AG09309 (cell line): ENCODE measurements at places on chromosomes 16 and 17.
A peak's percentile ranks its signal among the peaks of the same experiment; 100 is the strongest.

GRCh38 chr16:85659805-85660511 is 28.8 kb downstream of the GINS2 start:
- no peak for DNase-seq

- peak; percentile 78 for DNase-seq
These were observed at the start of gene GOSR1 for GRCh38 chr17:30477083-30477773. GOSR1 (plus strand) TSS chr17:30477408; CDS start chr17:30477434, 26 bp downstream.

DNA sequence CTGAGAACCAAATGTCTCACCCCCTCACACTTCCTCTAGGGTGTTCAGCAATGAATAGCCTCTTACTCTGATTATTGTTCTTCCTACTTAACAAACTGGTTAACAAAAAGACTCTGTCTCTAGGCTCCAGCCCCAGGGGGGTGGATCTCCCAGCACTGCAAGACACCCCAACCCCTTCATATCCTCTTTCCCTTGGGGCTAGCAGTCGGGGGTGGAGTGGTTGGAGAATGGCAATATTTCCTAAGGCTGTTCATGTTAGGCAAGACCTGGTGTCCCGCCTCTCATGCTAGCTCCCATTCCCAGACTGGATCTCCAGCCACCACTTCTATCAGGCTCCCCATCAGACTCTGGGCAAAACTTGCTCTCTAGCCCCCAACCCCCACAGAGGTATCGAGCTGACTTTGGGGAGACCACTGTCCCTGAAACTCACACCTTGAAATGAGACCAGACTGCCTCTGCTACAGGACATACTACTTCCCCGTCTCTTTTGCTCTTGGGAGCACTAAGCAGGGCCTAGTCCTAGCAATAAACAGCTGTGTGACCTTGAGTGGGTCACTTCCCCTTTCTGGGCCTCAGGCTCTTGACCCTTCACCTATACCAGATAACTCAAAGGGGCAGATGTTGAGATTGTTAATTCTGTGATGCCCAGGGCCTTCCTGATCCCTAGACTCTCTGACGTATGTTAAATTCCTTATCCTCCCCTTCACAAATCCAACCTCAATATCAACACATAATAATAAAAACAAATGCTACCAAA is 2.4 kb downstream of the SLC25A35 start:
- DNase-seq = no peak

DNA sequence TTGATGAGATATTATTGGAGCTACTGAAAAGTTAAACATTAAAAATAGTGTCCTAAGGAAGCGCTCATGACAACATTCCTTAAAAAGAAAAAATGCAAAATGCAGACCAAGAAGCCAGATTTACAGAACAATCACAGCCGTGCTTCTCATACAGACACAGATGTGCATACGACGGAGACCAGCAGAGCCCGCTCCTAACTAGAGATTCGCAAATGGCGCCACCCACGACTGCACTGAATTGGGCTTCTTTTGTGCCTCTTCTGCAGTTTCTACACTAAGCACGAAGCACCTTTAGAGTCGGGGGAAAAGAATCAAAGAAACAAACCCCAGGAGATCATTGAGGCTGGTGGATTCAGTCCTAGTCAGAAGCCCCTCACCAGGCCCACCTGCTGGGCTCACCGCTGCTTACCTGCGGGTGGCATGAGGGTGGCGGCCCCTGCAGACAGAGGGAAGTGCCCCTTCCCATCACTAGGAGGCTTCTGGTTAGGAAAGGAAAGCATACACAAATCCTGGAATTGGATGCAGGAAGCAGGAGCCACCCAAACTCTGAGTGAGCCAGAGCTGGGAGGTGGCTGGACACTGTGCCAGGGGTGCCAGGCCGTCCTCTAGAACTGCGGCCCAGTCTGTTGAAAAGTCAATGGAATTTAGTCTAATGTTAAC is 64.9 kb upstream of the CHMP6 start:
- DNase-seq = no peak

DNA sequence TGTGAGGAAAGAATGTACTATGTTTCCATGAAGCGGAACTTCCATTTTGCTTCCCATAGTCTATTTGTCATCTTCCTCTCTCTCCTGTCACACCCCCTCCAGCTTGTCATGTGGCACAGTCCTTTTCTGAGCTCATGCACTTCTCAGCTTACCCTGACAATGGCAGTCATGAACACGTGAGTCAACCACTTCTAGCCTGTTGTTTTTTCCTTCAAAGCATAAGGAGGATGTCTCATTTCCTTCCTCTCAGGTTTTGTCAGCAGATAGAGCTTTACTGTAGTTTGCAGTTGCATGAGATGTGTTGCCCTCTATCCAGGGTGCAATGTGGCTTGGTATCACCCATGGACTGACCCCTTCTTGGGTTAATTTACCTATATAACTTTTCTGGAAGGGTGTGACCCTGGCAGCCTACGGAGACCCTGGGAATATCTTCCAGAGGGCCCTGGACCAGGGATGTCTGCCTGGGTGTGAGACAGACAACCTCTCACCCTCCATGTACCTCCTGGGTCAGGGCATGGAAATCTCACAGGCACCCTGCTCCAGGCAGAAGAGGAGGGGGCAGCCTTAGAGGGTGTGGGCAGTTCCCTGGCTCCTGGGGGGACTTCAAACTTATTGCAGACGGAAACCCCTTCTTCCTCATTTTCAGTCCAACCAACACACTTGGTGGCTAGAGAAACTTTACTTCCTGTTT is 4.0 kb upstream of the ZNF267 start:
- peak; percentile 50 for DNase-seq

- peak; percentile 59 for DNase-seq
These were observed 21.7 kb downstream of the KRT23 start for GRCh38 chr17:40915721-40916256.

DNA sequence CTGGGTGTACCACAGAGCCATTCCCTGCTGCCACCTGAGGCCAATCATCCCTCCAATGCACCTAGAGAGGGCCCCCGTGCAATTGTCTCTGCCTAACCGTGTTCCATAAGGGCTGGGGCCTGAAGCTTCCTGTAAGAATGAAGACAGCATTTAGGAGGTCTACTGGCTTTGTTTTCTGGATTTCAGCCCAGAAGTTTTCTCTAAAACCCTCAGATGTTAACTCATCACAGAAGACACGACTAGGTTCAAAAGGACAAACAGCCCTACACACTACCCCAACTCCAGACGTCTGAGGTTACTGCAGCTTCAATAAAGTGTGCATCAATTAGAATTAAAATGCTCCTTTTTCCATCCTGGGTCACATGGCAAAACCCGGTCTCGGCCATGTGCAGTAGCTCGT is 10.8 kb upstream of the DRG2 start:
- no peak for DNase-seq

GRCh38 chr17:72751746-72752145 is 340.7 kb downstream of the SLC39A11 start:
- DNase-seq = no peak

DNA sequence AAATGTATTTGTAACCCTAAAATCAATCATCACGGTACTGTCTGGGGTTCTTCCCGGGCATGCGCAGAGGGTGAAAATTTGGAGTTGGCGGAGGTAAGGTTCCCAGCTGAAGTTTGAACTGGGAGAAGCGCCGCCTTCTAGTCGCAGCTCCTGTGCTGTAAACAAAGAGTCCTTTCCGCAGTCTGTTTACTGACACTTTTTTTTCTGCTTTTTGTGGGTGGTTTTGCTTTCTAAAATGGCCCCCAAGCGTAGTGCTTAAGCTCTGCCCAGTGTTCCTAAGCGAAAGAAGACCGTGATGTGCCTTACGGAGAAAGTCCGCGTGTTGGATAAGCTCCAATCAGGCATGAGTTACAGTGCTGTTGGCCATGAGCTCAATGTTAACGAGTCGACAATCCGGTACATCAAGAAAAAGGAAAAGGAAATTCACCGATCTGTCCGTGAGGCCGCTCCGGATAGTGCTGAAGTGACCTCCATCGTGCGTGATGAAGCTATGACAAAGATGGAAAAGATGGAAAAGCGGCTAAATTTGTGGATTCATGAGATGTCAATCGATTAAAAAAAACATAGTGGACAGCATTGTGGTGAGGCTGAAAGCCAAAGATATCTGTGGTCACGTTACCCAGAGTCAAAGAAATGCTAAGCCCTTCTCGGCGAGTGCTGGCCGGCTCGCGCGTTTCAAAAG is 570 bp upstream of the CFDP1 start:
- DNase-seq = peak; percentile 86

DNA sequence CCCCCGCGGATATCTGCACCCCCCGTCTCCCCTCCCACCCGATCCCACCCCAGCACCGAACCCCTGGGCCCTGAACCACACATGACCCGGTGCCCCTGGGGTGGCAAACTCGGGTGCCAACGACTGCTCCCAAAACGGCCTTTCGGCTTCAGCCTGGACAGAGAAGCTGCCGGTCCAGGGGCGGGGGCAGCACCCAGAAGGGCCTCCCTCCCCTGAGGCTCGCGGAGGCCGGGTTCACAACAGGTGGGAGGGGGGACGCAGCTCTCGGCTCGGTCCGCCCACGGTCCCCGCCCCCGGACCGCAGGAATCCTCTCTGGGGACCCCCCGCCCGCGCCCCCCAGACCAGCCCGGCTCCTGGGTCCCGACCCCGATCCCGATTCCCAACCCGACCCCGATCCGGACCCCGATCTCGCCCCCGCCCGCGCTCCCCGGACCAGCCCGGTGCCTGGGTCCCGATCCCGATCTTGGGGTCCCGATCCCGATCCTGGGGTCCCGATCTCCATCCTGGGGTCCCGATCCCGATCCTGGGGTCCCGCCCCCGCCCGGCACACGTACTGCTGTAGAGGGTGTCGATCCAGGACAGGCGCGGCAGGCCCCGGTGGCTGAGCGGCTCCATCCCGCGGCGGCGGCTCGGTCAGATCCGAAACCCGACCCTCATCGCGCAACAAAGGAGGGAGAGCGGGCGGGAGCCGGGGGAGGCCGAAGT is 516 bp downstream of the ABR start:
- DNase-seq = no peak

DNA sequence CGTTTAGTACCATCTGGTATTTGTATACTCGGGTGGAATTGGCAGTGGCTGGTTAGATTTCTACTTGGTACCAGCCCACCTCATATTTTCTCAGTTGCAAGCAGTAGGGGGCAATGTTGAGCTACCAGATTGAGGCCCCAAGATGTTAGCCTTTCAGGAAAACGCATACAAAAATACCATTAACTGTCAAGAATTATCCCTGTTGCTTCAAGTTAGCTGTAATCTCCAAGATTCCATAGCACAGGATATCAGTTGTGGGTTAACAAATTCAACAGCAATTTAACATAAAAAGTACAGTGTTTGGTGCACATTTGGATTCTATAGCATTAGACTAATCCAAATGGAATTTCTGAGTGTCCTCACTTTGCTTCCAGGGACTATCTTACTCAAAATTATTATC is 188.2 kb downstream of the FTO start:
- DNase-seq = peak; percentile 42

DNA sequence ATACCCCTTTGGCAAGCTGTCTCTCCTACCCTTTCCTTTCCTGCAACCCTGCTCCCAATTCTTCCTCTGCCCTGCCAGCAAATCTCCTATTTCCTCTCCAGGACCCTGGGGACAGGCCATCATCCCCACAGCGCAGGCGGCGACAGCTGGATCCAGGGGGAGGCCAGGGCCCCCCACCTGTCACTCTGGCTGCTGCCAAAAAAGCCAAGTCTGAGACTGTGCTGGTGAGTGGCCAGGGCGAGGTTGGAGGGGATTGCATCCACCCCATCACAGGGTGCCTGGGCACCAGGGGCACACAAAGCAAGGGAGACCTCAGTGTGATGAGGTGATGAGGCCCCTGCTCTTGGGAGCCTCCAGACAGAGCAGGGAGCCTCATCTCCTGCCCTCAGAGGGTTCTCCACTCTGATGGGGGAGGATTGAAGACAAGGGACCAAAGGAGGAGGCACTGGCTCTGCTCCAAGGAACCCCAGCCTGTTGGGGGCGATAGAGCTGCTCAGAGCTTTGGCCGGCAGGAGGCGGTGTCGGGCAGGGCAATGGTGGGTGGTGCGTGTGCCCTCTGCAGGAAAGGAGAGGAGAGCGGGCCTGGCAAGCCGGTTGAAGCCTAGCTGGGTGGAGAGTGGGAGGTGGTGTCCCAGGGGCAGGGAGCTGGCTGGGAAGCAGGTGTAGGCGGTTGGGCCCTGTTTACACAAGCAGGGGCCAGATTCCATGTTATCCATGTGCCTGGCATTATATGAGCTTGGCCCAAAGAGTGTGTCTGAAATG is 15.6 kb upstream of the PDK2 start:
- DNase-seq = no peak

GRCh38 chr17:72416054-72416675 is 295.3 kb downstream of the SOX9 start:
- no peak for DNase-seq

DNA sequence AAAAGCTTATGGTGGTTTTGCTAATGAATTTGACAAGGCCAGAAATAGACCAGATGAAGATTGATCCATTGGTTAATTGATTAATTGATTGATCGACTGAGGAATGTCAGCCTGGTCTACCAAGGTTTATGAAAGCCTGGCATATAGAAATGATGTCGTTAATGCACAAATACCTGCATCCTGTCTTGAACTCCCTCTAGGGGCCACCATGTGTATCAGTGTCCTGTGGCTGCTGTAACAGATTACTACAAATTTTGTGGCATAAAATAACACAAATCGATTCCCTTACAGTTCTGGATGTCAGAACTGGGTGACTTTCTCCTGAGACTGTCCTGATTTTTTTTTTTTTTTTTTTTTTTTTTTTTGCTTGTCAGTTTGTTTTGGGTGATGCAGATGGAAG is 553.2 kb downstream of the MAF start:
- no peak for DNase-seq

DNA sequence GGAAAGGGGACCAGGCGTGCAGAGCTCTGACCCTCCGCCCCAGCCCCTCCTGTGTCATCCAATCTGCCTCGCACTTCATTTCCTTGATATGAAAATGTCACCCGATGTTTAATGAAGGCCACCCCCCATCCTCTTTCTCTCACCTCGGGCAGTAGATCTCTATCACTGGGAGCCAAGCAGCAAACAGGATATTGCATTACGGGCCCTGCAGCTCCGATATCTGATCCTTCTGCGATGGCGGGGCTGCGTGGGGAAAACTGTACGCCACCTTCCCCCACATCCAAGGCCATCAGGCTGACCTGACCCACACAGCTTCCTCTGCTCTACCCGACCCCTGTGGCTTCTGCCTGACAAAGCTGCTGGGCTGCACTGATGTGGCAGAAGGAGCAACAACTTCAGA is 74.9 kb downstream of the DYNLRB2 start:
- no peak for DNase-seq

DNA sequence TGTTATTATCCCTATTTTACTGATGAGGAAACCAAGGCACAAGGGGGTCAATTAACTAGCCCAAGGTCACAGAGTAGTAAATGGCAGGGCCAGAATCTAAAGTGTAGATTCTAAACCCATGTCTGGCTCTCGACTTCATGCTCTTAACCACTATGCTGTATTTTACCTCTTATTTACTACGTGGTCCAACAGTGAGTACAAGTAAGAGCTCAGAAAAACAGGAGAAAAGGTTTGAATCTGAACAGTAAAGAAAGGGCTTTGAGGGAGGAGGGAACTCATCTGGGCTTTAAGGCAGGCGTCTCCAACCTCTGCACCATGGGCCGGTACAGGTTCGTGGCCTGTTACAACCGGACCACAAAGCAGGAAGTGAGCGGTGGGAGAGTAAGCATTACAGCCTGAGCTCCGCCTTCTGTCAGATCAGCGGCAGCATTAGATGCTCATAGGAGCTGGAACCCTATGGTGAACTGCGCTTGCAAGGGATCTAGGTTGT is 62.9 kb downstream of the SMURF2 start:
- DNase-seq = no peak
